H7 (cell line): ENCODE measurements at places on chromosomes 12 and 14. TPM values are rescaled to one million over a fixed set of nuclear protein-coding genes. Genes with fewer than 3 reads are reported as not detected.

Gene LALBA
- total RNA-seq: not detected in 2 replicates

Gene FBXW8
- 10.4 and 13.2 TPM in 2 replicates for total RNA-seq

Gene HCAR1
- 0.04 TPM in 1 of 2 replicates, not detected in the other for total RNA-seq

Gene TMEM253
- 0.31 and 0.78 TPM in 2 replicates for total RNA-seq

Gene GMPR2
- total RNA-seq: 81.6 and 104 TPM in 2 replicates

Gene RDH16
- total RNA-seq: 0.63 and 0.66 TPM in 2 replicates

Gene KRT72
- total RNA-seq: not detected in 2 replicates

GRCh38 chr14:68373124-68373646 is 419.7 kb downstream of the ZFP36L1 start:
- no peak for DNase-seq

DNA sequence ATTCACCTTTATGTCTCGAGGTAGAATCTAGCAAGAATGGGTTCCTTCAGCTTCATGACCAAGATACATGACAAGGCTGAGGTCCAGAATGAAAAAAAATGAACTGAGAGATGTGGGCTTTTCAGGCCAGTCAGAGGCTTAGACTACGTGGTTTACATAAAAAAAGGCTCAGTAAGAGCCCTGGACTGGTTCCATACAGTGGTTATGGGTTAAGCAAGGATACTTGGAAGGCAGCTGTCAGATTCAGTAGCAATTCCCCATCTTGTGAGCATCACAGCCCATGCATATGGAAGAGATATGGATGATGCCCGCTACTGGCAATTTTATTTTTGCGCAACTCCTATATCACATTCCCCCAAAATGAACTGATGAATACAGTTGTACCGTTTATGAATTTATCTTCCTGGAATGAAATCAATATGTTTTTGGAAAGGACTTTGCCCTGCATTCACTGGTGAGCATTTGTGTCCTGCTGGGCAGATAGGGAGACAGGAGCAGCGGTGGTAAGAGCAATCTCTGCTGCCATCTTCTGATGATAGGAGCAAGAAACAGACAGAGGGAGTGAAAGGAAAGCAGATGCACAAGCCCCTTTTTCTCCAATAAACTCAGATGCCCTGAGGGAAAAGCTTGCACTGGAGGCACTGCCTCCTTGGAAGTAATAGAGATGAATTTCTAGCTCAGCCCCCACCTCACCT is 280.4 kb downstream of the GALC start:
- peak; percentile 12 for DNase-seq

GRCh38 chr12:51533799-51534198 is 57.2 kb upstream of the SCN8A start:
- DNase-seq: no peak

DNA sequence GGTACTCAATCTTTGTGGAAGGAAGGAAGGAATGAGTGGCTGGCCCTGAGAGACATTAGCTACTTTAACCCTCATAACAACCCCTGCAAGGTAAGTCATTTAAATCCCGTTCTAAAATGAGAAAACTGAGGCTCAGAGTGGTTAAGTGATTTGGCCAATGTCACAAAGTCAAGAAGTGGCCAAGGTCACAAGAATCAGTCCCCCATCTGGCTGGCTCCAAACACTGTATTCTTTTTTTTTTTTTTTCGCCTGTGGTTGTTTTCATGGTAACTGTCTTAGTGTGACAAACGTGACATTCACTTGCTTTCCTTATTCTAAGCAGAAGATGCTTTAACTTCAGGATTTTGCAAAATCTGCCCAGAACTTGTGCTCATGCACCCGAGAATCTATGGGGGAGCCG is 2.8 kb downstream of the TTC7B start:
- DNase-seq: no peak

DNA sequence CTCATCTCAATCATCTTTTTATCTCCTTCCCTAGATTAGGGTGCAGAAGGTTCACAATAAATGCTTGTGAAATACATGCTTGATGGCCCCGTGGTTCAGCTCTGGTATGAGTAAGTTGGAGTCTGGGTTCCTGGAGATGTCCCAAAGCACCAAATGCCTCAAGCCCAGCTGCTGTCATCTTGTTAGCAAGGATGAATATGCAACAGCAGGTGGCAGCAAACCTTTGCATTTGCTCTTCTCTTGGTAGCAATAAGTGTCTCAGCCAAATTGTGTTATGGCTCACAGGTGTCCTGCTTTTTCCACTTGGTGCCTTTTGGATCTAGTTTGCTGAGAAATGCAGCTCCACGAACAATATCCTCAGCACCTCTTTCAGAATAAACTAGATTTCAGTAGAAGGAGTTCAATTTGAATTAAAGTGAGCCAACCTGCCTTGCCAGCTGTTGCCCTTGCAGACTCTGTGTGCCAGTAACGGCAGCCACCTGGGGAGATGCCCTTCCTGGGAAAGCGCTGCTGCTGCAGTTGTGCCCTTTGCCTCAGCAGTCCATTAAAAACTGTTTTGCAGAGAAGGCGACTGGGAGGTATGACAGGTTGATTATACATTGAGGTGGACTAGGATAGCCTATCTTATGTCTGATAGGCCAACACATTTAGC is 417.3 kb downstream of the SNAPC1 start:
- DNase-seq: no peak

GRCh38 chr14:44962334-44963043 is 499 bp downstream of the TOGARAM1 start:
- DNase-seq: peak; percentile 28

GRCh38 chr14:76098047-76098446 is 53.7 kb upstream of the GPATCH2L start:
- no peak for DNase-seq

DNA sequence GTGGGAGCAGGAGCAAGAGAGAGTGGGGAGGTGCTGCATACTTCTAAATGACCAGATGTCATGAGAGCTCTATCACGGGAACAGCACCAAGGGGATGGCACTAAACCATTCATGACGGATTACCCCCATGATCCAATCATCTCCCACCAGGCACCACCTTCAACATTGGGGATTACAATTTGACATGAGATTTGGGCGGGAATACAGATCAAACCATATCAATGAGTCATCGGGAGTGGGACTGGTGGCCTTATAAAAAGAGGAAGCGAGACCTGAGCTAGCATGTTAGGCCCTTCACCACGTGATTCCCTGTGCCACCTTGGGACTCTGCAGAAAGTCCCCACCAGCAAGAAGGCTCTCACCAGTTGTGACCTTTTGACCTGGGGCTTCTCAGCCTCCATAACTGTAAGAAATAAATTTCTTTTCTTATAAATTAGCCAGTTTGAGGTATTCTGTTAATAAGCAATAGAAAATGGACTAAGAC is 28.7 kb downstream of the COX8C start:
- DNase-seq: no peak

DNA sequence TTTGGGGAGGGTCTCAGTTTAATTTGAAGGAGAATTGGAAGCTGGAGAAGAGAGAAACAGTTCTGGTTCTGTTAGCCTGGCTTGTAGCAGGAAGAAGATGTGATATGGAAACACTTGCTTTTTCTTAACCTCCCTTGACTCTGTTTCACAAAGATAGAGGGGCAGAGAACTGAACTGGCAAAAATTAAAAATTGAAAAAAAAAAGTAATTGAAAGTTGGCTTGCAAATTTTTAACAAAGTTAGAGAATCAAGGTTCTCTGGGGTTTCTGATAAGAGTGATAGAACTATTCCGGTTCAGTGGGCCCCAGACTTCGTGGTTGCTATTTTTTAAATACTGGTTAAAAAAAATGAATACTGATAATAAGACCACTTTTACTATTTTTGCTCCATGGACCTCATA is 2.8 kb downstream of the CRADD start:
- DNase-seq: no peak

DNA sequence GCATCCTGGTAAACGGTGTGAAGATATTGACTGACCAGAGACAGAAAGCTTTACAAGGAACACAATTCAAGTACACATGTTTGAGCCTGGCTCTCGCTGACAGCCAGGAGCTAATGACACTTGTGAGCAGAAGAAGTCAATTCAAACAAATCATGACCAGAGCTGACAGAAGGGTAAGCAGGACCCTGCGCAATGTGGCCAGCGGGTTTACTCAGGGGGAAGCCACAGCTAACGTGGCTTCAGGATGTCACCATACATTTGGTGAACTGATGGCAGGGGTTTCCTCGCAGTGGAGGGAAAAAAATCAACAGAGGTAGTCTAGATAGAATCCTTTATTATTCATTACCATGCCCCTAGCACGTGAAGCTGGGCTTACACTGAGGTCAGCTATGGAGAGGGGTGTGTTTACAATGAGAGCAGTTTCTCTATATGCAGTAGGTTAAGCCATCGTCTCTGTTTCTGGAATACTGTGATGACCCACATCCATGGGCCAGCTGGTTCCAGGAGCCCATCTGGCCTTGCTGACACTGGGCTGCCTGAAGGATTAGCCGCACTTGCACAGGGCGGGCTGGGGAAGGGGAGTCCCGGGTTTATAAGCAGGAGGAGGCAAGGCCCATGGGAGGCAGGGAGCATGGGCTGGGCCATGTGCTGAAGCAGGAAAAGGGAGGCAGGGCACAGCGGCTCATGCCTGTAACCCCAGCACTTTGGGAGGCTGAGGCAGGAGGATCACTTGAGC is 198.2 kb upstream of the PRMT8 start:
- no peak for DNase-seq

DNA sequence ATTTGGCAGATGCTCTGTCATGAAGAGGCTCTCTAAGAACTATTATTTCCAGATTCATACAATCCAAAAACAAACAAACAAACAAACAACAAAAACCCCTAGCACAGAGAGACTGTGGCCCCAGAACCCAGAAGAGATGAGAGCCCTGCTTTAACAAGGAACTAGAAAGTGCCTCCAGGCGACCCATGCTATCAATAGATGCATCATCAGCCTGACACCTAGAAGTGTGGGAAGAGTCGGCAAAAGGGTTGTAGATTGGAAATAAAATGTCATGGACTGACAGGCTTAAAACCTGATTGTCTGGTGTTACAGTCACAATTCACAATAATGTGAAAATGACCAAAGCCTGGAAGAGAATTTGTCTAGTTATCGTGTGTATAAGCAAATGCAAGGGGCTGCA is 50.6 kb upstream of the FLRT2 start:
- no peak for DNase-seq
